H4 (cell line): ENCODE measurements at places on chromosomes 6 and 20.

DNA sequence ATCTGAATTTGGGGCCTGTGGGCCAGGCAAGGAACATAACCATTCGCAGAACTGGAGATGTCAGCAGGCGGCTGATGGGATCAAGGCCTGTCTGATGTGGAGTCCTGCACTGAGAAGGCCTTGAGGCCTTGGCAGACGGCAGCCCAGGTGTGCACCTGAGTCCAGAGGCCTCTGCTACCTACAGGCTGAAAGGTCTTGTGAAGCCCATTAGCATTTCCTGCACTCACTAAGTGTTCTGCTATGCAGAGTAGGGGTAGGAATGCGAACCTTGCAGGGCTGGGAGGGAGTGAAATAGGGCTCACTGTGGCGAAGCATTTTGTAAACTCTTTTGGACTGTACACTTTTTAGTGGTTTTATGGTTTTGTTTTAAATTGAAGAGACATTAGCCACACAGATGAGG lies 48.3 kb upstream of the RNF24 start:
- no peak for DNase-seq

DNA sequence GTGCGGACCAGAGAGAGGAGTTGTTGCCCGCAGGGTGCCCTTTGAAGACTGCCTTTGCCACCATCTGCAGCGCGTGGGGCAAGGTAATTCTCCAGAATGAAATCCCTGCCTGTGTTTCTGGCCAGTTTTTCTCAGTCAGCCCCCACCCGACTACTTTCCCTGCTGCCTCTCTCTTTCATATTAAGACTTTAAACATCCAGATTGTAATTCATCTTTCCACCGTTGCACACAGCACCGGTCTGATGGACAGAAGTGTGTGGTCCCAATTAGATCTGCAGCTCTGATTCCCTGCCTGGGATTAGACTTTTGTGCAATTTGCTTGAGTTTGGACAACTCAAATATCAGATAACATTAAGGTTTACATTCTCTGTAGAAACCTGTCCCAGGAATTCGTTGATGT lies 489.0 kb downstream of the QKI start:
- no peak for DNase-seq

GRCh38 chr6:16770701-16771569 lies 9.7 kb upstream of the ATXN1 start:
- peak; percentile 92 for DNase-seq

GRCh38 chr6:139955366-139956155 lies 581.1 kb upstream of the CITED2 start:
- DNase-seq, result no peak

DNA sequence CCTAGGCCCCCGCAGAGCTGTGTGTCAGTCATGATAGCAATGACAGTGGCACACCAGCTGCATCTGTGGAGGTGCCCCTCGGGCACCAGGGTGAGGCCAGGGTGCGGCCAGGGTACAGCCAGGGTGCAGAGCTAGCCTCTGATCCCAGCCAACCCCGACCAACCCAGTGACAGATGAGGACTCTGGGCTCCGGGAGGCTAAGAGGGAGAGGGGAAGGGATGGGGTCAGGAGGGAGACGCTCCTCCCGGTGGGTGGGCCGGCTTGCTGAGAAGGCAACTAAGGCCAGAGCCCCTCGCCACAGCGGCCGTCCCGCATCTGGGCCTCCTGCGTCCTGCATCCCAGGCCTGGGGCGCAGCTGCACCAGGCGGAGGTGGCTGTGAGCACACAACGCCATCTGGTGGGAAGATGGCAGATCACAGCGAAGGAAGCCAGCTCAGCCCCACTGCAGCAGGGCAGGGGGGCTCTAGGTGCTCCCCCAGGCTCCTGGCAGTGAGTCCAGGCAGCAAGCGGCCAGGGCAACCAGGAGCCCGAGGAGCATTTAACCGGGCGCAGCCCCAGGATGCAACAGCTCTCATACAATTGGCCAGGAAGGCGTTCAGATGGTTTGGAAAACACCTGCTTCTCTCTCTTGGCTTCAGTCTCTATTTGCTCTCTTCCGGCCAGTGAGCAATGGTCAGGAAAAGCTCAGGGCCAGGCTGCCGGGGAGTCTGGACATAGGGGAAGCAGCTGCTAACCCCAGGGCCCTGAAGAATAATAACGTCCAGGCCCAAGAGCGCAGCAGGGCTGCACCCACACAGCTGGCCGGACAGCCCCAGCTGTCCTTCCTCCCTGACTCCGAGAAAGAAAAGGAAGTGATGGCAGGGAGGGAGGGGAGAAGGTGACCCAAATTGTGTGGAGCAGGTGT lies 169.4 kb downstream of the TAF4 start:
- peak; percentile 15 for DNase-seq

GRCh38 chr6:118895261-118895560 lies 1.3 kb downstream of the ASF1A start:
- no peak for DNase-seq
